ENCODE measurements at places on chromosomes 6 and 20. TPM values are rescaled to one million over a fixed set of nuclear protein-coding genes. Genes with fewer than 3 reads are reported as not detected.

DNA sequence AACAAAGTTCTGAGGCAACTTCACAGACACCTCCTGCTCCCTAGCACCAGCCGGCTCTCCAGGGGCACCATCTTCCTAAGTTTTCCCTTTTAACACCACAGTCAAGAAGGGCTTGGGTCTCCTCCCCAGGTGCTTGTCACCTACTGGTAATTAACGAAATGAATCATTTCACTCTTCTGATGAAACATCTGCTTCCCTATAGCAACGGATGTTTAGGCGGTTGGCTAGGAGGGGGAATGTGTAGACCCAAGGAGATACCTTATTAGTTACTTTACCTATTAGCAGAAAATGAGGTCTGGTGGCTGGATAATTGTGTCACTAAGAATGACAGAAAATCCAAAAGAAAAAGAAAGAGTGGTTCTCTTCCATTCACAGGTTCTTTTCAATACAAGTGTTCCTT is 46.3 kb upstream of the FABP7 start:
- no peak for DNase-seq

GRCh38 chr6:139528471-139528870 is 154.0 kb upstream of the CITED2 start:
- DNase-seq, result no peak

DNA sequence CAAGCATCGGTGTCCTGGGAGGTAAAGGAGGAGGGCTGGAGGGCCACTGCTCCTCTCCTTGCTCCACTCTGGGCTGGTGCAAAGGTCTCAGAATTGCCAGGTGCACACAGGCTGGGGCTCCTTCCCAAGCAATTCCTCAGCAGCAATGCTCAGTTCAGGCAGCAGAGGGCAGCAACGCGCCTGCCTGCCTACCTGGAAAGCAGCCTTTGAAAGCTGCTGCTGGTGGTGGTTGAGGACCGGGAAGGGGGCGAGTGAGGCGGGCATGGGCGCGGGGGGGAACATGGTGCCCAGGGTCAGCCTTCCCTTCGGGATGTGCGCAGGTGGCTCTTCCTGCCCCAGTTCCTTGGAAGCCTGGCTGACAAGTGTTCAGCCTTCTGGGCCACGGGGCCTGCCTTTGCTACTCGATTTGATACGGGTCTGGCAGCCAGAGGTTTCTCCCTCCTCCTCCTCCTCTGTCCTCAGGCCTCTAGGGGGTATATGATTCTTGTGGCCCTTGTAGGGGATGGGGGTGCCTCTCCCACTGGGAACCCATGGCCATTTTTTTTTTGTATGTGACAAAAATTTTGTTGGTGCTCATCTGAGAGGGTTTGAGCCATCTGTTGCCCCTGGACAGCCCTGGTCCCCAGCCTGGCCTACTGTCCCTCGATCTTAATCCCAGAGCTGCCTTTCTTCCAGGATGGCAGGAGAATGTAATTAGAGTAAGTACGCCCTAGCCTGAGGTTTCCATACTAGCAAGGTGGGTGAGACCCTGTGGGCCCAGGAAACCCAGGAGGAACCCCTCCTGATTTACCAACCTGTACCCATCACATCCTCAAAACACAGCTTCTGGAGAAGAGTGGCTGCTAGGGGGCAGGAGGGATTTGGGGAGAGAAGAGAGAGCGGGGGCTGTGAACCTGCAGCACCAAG is 20.1 kb downstream of the MRPS18A start:
- peak; percentile 76 for DNase-seq

DNA sequence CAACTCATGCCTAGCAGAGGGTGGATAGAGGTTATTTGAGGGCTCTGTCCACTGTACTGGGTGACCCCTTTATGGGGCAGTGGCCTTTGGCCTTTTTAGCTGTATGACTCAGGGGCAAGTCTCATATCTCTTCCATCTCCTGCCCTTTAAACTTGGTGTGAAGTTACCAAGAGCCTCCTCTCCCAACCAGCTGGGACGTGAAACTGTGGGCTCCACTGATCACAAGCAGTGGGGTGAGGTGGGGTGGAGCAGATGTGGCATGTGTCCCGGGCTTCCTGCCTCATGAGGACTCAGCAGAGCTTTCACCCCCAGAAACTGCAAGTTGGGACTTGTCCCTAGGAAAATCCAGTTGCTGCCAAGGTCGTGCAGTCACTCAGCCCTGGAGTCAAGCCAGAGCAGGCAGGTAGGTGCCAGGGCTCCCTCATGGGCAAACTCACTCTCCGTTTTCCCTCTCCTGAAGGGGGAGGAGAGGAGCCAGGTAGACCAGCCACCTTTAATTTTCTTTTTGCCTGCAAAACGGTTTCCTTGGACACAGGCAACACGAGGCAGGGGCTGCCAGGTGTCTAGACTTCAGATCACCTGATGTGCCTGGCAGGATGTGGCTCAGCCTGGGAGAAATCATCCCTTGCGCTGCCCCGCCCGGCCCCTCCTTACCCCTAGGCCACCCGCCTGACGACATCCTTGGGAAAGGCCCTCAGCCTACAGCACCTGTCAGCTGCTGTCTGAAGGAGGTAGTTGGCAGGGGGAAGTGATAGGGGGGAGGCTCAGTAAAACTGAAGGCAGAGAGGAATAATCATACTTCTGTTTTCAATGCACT is 4.0 kb downstream of the CDKN1A start:
- peak; percentile 61 for DNase-seq

Gene GGTLC1
- not detected for total RNA-seq

GRCh38 chr20:25464501-25465242 is 57.2 kb downstream of the GINS1 start:
- DNase-seq, result no peak

Gene NINL
- 1.6 TPM for total RNA-seq

Gene EBF4
- 3.8 TPM for total RNA-seq

DNA sequence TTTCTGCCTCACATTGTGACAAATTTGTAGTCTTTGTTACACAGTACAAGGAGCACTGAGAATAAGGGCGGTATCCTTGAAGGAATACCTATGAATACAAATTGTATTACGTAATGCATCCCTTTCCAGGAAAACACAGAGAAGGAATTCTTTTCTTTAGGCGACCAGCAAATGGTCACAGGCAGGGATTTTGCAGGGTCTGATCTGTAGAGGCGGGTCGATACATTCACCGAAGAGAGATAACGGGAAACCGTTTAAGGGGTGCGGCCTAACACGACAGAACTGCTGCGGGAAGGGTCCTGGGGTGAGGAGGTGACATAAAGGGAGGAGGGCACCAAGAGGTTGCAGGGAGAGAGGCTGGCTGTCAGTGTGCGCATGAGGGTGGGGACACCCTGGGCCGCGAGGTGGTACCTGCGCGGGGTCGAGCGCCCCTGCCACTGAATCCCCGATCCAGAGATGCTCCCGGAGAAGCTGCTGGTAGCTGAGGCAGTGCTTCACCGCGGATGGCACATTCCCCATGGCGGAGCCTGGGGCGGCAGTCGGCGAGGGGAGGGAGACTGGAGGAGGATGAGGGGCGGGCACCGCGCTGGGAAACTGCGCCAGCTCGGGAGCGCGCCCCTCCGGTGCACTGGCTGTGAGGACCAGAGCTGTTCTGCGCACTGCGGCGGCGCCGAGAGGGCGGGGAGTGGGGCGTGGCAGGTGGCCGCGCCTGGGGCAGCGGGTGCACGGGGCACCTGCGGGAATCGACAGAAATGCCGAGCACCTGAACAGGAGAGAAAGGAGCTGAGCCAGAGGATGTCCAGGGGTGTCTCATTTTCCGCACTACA is at the start of gene HMGCLL1:
Gene HMGCLL1, minus strand, starts transcription at position 656 of the 827 bp plus-strand sequence. Its CDS starts 137 bp downstream, at position 519.
- peak; percentile 62 for DNase-seq

DNA sequence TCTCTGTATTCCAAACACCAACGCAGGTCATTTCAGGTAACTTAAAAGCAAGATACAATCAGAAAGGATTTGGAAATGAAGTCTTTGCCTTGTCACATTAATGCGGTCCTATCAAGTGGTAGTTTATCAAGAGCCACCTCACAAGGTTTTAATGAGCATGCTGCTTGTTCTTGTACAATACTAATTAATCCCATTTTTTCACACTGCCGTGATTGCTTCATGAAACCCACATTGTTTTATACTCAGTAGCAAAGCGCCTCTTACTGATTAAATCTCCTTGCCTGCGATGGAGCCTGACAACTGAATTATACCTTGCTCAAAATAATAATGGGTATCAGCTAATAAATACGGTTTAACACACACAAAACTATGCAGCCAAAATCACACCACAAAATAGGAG is 234.1 kb upstream of the TSHZ2 start:
- DNase-seq, result no peak

Gene GABRR1
- total RNA-seq, result not detected

DNA sequence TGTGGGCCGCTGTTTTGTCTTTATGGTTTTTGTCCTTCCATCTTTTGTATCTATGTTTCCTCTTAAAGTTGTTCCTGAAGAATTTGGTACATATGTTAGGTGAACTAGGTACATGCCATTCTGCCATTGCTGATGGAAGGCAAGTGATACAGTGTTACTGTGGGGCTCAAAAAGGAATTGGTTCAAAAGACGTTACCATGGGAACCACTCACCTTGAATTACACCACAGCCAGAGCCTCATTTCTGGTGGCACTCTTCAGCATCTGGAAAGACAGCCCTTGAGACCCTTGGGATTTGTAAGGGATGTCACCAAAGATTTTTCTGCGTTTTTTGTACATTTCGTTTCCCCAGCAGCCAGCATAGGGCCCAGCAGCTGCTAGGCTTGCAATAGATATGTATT is 31.9 kb downstream of the TMEM181 start:
- DNase-seq, result no peak

- DNase-seq, result no peak
Measured at GRCh38 chr6:111417946-111418345, 65.1 kb downstream of the REV3L start.

Gene SLC17A2
- total RNA-seq, result not detected
